Body of pancreas (tissue), 4 donors: ENCODE measurements at places on chromosomes 2 and 18.

- no peak for DNase-seq
These were observed 388.0 kb upstream of the LRRTM4 start for GRCh38 chr2:77910136-77910535.

GRCh38 chr2:230975927-230976326 lies 20.0 kb upstream of the SPATA3 start:
- no peak for DNase-seq

DNA sequence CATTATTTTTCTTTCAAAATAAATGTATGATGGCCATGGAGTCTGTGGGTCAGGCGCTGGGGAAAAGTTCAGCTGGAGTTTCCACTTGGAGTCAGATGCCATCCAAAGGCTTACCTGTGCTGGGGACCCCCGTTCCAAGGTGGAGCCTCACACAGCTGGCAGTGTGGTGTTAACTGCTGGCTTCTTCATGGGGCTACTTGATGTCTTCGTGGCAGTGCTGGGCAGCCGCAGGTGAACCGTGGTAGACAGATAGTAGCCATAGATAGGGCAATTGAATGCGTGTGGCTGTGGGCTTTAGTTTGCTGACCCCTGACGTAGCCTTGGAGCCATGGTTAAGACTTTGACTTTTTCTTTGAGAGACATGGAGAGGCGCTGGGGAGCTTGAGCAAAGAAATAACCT lies 83.1 kb downstream of the HS6ST1 start:
- no peak for DNase-seq

- peak; percentile 34 for DNase-seq
These were observed 118.1 kb upstream of the EPAS1 start for GRCh38 chr2:46179037-46179621.

- no peak for DNase-seq
These were observed 263.9 kb downstream of the ALPK2 start for GRCh38 chr18:58364876-58365528.

GRCh38 chr18:55405893-55406406 lies 182.0 kb downstream of the TCF4 start:
- peak; percentile 62 for DNase-seq

DNA sequence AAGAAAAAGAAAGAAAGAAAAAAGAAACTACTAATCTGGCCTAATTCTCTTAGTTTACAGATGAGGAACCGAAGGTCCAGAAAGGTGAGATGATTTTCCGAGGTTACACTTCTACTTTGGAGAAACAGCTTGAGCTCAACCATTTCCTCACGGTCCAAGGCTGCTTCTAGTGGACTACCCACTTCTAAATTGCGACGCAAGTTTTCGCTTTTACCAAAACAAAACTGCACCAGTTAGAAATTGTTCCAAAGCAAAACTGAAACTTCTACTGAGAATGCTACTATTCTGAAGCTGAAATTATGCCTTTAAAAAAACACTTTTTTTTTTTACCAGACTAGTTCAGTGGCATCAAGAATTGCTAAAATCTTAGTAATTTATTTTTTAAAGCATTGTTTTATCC lies 101.6 kb downstream of the INO80D start:
- DNase-seq, result no peak

DNA sequence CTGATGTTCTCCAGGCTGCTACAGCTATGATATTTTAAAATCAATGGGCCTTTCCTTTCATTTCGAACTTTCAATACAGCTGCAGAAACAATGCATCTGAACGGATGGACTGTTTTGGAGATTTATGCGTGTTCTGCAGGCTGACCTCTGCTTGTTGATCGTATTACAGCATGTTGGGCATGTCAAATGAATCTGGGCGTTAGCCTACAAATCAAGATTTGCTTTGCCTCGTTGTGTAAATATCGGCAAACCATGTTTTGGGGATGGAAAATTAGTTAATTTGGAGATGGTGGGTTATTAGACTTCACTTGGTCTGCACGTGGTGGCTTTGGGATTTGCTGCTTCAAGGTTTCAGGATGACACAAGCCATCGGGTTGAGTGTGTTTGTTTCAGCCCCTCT lies 129.3 kb downstream of the AGAP1 start:
- no peak for DNase-seq

GRCh38 chr2:29351916-29352591 lies 236.8 kb downstream of the CLIP4 start:
- no peak for DNase-seq

DNA sequence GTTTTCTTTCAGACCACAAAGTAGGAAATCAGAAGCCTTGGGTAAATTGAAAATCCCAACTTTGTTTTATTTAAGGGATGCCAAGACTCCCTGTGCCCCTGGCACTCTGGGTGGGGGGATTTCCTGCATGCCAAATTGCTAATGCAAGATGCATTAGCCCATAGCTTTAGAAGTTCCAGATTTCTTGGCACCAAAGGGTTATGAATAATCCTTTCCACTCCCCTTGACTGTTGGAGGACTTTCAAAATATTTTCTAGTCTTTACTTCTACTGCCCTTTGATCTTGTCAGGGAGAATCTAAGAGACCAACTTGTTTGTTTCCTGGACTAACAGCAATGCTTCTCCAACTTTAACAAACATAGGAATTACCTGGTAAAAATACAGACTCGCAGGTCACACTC lies 81.8 kb upstream of the TGIF1 start:
- DNase-seq, result no peak

GRCh38 chr2:115483666-115484065 lies 1041.2 kb downstream of the DPP10 start:
- DNase-seq, result no peak

GRCh38 chr2:30948130-30948529 lies 140.9 kb upstream of the CAPN13 start:
- DNase-seq, result no peak

DNA sequence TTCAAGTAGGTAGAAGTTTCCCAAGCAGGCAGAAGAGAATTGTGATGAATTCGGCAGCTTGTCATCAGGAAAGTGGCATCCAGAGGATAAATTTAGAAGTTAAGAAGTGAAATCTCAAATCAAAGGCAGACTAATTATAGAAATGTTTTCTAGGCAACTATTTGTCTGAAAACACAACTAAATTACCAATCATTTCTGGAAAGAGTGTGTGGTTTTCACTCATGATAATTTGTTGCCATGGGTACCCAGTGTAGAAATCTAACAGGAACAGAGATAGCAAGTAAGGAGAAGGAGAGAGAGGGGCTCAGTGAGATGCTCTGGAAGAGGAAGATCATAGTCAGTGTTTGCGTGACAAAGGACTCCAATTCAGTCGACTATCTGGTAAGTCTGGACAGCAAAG lies 208.1 kb downstream of the NCKAP5 start:
- no peak for DNase-seq

DNA sequence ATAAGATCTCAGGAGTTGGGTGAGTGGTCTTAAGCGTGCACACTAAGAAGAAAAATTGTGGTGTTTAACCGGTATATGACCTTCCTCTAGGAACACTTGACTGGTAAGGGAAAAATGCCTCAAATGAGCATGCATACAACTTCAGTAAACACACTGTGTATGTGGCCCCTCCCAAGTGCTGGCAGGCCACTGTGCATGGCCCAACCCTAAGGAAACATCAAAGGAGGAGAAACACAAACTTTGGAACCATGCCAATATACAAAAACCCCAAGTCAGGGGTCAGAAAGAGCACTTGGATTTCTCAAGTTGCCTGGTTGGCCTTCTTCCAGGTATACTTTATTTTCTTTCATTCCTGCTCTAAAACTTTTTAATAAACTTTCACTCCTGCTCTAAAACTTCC lies 308.9 kb upstream of the LRRTM4 start:
- DNase-seq, result no peak

DNA sequence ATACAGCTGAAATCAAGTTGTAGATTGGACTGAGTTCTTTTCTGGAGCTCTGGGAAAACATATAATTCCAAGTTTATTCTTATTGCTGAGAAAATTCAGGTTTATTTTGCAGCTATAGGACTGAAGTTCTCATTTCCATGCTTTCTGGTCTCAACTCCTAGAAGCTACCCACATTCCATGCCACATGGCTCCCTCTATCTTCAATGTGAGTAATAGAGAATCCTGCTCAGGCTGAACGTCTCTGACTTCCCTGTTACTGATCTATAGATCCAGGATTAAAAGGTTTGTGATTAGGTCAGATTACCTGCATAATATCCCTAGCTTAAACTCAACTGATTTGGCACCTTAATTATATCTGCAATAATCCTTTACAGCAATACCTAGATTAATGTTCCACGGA lies 453.8 kb upstream of the MC4R start:
- DNase-seq, result no peak

DNA sequence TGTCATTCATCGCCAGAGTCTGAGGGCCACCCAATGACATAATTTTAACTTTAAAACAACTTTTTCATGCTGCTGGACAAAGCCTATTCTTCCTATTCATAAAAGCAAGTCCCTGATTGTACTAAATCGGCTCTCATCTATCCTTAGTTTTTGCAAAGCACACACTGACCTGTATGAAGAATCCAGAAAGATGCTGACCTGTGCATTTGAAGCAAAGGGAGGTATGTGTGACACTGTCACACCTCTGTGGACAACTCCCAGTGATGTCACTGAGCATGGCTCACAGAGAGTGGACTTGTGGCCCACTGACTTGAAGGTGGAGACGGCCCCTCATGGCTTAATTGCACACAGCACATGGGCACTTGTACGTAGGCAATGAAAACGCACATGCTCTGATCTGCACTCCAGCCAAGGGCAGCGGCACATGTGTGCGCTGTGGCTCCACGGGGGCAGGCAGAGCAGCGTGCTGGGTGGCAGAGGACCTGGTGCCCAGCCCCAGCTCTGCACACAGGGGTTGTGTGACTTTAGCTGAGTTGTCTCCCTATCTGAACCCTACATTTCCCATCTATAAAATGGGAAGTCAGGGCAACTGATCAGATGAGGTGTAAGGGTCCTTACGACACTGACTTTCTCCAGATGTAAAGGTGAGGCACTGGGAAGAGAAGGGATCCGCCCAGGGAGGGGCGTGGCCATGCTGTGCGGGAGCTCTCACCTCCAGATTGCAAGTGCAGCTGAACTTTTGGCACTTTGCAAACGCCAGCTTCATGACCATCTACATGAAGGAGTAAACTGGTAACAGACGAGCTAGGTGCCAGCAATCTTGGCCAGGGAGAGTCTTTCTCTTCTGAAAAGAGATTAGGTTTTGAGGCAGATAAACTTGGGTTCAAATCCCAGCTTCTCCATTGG lies 14.3 kb upstream of the ODC1 start:
- DNase-seq, result no peak

- DNase-seq, result no peak
These were observed 22.5 kb downstream of the C1QL2 start for GRCh38 chr2:119136093-119136492.

- DNase-seq, result no peak
These were observed 71.3 kb upstream of the SETBP1 start for GRCh38 chr18:44609181-44609941.

DNA sequence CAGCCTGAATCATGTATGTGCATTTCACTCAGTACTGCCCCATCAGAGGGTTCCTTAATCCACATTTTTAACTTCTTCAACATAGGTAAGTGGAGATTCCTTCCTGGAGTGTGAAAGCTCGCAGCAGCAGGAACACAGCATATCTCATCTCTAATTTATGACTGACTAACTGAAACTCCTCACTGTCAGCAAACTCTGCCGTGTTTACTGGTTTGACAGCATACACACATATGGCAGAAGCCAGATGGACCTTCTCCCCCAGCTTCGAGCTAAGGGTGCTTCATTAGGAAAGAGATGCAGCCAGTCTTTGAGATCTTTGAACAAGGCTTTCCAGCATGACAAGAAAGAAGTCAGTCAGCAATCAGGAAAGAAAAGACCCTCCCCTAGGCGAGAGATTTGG lies 200.3 kb upstream of the ACVR2A start:
- no peak for DNase-seq

- DNase-seq, result no peak
These were observed 259.1 kb upstream of the AGAP1 start for GRCh38 chr2:235234736-235235135.

DNA sequence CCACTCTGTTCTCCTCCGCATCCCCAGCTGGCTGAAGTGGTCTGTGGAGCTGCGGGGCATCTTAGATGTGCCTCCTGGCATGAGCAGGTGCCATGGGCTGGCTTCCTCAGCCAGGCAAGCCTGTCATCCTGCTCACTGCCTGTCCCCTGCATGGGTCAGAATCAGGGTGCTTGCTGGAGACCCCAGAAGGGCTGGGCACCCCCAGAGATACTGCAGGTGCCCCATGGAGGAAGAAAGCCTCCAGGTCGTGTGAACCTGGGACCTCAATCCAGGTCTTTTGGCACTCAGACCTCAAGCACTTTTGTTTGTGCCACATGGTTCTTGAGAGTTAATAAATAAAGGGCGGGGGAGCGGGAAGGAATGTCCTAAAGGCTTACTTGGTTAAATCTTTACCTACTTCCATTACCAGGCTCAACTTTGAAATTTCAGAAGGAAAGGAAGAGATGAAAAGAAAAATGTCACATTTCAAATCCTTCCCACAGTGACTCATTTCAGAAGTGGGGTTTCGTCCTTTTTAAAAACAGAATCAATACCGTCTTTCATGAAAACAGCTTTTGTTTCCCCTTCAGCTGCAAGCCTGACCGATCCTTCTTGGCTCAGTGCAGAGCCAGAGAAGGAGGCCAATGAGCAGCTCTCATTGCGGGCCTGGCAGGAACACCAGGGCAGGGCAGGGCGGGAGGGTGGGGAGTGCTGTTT lies 69.9 kb downstream of the RHOB start:
- DNase-seq, result peak; percentile 48

GRCh38 chr18:79919089-79919488 lies 32.4 kb downstream of the SLC66A2 start:
- peak; percentile 5 for DNase-seq

- DNase-seq, result no peak
These were observed 34.7 kb downstream of the PIEZO2 start for GRCh38 chr18:11114653-11115052.

DNA sequence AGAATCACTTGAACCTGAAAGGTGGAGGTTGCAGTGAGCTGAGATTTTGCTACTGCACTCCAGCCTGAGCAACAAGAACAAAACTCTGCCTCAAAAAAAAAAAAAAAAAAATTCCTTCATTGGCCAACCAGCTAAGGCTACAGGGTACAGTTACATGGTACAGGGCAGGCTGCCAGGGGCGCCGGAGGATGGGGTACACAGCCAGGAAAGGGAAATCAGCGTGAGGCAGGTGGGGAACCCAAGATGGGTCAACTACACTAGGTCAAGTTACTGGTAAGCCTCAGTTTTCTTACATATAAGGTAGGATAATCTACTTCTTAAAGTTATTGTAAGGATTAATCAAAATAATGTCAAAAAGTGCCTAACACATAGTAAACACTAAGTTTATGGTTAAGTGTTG lies 142.6 kb upstream of the MSH6 start:
- DNase-seq, result no peak

GRCh38 chr2:171712051-171712450 lies 24.8 kb downstream of the DYNC1I2 start:
- no peak for DNase-seq
